Right atrium auricular region (tissue), 2 donors: ENCODE measurements at places on chromosomes 3 and 15.
A peak's percentile ranks its signal among the peaks of the same experiment; 100 is the strongest.

DNA sequence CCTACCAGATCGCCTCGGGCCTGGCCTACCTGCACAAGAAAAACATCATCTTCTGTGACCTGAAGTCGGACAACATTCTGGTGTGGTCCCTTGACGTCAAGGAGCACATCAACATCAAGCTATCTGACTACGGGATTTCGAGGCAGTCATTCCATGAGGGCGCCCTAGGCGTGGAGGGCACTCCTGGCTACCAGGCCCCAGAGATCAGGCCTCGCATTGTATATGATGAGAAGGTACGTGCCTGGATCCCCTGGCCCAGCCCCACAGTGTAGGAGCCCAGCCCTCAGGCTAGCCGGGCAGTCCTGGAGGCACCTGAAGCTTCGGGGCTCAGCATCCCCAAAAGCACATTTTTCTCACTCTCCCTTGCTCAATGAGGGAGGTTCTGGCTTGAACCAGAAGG, 135.8 kb downstream of the LRRK1 start:
- DNase-seq, result peak; percentile 48

DNA sequence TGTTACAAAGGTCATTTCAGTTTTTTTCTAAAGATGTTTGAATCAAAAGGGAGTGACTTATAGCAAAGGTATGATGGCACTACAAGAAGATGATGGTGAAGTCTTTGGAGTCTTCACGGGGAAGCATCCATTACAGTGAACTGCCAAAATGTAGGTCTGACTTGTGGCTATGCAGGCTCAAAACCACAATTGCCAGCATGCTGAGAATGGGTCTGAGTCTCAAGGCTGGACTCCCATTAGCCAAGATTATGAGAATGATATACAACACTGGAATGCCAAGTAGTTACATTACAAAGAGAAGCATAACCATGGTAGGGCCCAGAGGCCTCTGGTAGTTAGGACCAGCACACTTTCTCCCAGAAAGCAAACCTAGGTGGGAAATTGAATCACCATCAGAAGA, 194.2 kb downstream of the MTHFS start:
- no peak for DNase-seq

- no peak for DNase-seq
Measured at GRCh38 chr3:11643201-11643603, 513 bp downstream of the VGLL4 start.

DNA sequence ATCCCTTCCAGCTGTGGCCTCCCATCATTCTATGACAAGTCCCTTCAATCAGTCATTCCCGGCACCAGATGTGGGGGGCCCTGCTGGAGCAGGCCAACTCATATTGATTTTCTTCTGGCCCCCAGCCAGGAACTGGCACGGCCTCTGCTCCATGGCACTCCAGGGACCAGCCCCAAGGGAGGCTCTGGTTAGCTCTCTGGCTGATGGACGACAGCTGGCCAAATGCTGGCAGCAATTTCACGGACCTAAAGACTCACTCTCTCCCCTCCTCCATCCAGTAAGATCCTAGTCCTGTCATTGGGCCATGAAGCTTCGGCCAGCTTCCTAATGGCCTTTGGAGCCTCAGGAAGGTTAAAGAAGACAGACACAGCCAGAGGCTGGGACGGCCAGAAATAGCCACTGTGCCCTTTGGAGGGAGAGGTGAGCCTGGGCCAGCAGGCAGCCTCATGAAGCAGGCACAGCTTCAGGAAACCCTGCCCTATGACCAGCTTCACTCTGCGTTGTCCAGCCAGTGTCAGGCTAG, 131.0 kb downstream of the MEX3B start:
- no peak for DNase-seq

DNA sequence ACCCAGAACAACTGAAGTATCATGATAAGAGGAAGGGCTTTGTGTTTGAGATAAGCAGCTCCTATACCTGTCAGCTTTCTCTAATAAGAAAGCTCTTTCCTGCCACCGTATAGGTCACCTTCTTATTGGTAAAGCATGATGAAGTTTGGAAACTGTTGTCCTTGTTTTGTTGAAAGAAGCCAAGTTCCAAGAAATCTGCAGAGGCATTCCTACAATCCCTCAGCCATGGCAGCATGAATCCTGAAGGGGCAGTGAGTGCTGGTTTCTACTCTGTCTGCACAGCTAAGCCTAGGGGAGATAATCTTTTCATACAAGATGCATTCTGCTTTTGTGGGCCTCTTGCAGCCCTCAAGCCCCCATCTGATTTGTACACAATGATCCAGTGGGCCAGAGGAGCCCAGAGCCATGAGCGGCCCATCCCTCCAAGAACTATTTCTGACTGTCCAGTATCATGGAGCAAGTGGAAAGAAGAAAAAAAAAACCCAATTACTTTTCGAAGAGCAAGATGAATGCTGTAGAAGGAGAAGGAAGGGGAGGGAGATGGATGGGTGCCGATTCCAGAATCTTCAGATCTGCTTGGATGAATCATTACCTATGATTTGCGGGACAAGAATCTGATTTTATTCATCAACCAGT, 1.9 kb upstream of the THBS1 start:
- no peak for DNase-seq

- no peak for DNase-seq
Measured at GRCh38 chr3:58041826-58042324, 33.7 kb downstream of the FLNB start.

GRCh38 chr3:125087768-125088391, 32.1 kb upstream of the HEG1 start:
- DNase-seq, result no peak

DNA sequence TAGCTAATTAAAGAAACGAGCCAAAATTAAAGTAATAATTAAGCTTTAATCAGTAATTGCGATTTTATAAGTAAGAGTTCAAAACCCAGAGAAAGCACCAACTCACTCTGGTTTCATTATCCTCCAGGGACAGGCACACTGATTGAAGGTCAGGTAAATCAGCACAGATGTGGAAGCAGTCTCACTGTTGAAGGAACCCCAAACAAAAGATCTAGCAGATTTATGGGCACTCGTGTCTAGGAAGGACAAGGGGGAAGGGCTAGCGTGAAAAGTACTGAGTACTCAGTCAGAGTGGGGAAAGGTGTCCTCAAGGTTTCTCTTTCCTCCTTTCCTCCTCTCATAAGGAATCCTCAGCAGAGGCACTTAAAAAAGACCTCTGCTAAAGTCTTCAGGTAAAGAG, 320.1 kb downstream of the PYDC2 start:
- DNase-seq, result no peak

- DNase-seq, result no peak
Measured at GRCh38 chr3:68523330-68523729, 409.0 kb downstream of the TAFA4 start.

DNA sequence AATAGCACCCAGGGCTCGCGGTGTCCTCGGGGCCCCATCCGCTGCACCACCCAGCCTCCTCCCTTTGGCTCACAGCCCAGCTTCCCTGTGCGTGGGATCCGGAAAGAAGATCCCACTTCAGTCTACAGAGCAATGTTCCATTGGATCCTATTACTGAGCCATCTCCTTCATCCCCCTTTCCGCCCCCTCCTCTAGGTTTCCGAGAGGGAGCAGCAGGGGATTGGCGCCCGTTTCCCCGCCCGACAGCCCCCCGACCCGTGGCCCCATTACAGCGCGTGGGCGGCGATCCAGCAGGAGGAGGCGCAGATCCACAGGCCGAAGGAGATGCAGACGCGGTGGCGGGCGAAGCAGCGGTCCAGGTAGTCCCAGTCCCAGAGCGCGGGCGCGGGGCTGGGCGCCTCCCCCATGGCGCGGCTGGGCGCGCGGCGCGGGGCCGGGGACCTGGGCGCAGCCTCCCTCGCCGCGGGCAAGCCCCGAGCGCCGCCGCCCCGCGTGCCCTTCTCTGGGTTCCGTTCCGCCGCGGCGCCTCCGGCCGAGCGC, 340 bp downstream of the TMEM44 start:
- DNase-seq, result no peak

- no peak for DNase-seq
Measured at GRCh38 chr3:52262447-52262846, 16.0 kb downstream of the WDR82 start.

- DNase-seq, result no peak
Measured at GRCh38 chr3:152737021-152737908, 97.7 kb upstream of the P2RY1 start.

GRCh38 chr3:55408193-55408826, 78.8 kb downstream of the WNT5A start:
- no peak for DNase-seq

DNA sequence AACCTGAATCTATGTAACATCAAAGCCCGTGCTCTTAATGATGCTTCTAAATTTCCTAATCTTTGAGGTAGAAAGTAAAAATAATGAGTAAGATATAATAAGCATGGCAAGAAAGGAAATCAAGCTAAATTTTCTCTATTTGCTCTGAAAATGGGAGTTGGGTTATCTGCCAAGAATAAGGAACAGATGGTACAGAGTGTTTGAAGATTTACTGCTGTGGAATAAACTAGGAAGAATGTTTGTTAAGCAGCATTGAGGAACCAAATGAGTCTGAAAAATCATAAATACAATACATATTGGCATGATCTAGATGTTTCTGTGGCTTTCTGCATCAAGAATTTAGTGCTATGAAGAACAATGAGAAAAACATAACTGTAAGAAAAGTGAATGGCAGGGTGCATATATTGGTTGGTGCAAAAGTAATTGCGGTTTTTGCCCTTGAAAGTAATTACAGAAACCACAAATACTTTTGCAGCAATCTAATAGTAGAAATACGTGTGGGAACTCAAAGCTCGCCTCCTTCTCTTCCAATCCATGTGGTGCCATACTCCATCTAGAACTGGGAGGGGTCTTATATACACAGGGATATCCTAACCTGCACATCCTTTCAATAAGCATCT, 87.6 kb downstream of the SUCNR1 start:
- DNase-seq, result no peak

DNA sequence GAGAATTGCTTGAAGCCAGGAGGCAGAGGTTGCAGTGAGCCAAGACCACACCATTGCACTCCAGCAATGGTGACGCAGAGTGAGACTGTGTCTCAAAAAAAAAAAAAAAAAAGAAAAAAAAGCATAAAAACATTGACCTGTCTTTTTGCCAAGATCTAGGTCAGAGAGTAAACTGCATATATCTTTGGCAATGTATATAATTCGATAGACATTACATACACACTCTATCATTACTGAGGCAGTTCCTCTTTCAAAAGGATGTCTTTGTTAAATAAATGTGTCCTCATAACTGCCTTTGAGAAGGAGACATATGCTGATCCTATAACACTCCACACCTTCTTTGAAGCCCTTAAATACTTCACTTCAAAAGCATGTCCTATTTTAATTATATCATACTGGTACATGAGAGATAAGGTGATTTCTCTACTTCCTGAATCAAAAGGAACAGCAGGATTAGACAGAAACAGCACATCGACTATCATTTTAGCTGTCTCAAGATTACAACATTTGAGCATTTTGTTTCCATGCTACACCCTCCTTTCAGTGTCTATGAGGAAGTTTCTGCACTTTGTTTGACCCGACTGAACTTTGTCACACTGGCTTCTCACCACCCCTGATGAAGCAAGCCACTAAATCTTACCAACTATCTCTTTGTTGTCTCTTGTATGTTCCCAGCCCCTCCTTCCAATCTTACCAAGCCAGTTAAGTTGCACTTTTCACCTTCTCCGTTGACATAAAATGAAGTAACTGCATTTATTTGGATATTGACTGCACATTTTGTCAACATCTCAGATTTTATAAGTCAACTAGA, 335.8 kb downstream of the MECOM start:
- DNase-seq, result no peak

DNA sequence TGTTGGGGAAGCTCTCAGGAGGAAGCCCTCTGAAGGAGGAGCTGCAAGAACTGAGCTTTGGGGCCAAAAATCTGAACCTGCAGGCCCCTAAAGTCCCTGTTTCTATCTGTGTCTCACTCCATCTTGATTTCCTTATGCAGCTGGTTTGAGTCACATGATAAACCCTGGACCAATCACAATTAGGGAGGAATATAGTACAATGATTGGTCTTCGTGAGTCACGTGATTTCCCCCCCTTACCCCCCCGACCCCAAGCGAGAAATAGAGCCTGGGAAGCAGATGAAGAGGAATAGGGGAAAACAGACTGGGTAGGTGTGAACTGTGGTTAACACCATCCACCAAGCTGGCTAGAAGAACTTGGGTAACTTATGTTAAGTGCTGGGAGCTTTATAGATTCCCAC, 12.9 kb downstream of the CRABP1 start:
- no peak for DNase-seq

DNA sequence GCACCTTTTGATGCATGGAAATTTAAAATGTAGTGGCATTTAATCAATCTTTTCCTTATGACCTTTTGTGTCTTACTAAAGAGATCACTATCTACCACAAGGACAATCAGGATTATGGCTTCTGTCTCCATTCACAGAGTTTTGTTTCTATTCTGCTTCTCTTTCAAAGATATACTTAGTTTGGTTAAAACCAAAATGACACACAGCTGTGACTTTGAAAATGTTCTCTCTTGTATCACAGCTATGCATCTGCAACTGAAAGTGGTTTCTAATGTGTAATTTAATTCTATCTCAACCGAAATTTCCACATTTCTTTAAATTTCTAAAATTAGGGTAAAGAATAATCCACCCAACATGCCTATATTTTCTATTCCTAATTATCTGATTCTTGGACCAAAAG, 27.7 kb downstream of the HLTF start:
- DNase-seq, result no peak

GRCh38 chr3:133277813-133278212, 122.0 kb upstream of the BFSP2 start:
- DNase-seq, result no peak

DNA sequence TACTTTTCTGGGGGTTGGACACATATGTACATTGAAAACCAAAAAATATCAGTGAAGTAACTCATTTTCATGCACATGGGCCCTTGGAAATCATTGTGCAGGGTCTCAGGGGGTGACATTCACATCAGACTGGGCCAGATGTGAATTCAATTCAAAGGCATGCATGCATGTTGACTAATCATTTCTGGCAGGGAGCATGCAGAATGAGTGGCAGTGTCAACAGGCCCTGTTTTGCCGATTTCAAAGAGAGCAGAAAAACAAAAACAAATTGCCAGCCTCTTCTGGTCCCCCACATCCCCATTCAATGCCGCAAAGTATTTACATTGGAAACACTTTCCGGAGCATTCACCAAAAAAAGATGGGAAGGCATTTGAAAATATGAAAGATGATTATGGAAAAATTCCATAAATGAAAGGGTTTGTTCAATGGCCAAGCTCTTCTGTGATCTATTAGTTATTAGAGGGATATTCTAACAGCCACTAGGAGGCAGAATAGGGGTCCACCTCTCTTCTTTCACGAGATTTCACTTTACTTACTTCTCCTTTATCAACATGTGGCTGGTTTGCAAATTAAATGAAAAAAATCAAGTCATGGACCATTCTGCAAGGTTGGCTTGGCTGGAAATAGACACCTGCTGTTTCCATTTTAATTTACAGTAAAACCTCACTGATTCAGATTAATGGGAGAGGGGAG, 119.9 kb upstream of the FEZF2 start:
- no peak for DNase-seq

GRCh38 chr3:72123908-72124441, 339.0 kb upstream of the PROK2 start:
- DNase-seq, result peak; percentile 86

DNA sequence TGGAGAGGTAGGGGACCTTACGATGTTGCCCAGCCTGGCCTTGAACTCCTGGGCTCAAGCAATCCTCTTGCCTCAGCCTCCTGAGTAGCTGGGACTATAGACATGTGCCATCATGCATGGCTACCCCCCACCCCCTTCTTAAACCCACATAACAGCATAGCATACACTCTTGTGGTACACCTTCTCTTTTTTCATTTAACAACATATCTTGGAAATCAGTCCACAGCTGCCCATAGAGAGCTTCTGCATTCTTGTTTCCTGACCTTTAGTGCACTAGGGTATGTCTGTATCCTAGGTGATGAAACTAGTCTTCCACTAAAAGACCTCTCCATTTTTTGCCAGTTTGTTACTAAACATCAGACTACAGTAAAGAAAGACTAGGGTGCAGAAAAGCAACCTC, 33.0 kb downstream of the SLC28A1 start:
- no peak for DNase-seq
